ENCODE measurements at places on chromosomes 12 and 14. TPM values are rescaled to one million over a fixed set of nuclear protein-coding genes. Genes with fewer than 3 reads are reported as not detected.

DNA sequence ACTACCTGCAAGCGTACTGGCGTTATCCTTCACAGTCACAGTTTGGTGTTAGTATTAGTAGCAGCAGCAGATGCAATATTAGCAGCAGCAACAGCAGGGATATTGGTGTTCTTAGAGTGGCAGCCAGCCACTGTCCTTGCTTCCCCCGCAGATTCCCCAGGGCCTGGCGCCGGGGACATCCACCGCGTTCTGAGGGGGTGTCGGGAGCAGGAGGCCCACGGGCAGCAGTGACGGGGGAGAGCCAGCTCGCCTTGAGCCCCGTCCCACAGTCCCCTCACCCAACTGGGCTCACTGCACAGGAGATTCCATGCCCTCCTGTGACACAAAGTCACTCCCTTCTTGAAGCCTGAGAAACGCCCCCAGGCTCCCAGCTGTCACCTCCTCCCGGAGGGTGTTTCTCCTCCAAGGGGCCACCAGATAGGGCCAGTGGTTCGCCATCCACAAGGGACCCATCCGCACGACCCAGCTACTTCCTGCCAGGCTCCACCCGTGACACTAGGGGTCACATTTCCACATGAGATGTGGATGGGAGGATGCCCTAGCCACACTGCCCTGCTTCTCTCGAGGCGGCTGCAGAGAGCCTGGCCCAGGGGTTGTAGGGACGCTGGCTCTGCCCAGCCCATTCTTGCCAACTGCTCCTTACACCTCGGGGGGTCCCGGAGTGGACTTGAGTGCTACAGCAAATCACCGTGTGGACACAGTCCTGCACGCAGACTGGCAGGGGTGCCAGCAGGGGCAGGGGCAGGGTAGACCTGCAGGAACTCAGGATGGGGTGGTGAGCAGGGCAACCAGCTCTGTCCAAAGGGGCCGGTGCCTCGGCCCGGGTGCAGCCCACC is 123.1 kb downstream of the PIWIL1 start:
- no peak for ATAC-seq

DNA sequence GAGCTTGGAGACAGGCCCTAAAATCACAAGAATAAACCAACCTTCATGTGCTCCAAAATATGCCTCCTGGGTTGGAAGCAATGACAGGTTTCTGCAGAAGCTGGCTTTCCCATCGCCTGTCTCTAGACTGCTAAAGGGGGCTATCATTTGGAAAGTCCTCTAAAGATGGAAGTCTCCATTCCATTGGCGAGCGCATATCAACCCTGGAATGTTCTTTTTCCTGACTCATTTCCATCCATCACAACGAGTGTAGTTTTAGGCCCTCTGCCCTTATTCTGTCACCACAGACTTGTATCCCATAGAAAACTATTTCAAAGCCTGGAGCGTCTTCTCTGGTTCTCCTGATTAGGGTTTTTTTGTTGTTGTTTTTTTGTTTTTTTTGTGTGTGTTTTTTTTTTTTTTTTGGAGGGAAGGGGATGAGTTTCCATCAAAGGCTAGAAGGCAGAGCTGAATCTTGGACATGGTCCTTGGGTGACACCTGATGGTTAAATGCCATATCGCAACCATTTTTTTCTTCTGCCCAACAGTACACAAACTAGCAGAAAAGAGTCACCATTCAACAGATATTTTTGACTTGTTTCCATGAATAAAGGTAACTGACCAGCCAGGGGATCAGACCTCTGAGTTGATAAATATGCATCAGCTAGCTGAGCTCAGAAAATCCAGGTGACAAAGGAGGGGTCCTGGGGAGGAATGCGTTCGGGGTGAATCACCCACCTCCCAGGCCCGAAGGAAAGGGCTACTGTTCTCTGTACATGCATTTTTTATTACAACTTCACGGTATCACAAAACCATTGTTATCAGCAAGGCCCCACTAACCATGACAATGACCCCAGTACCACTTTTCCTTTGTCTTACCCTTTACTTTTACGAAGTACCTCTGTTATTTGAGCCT is 40.5 kb downstream of the KCNA5 start:
- ATAC-seq: no peak

- ATAC-seq: no peak
These were observed 683 bp downstream of the CIPC start for GRCh38 chr14:77098529-77099353.

- ATAC-seq: no peak
These were observed 733.6 kb upstream of the TMEM132C start for GRCh38 chr12:127533353-127533752.

GRCh38 chr12:52401926-52402325 is 4.2 kb downstream of the KRT82 start:
- ATAC-seq: no peak

- no peak for ATAC-seq
These were observed 26.2 kb upstream of the TSPAN11 start for GRCh38 chr12:30900351-30900750.

- ATAC-seq: no peak
These were observed 603.3 kb upstream of the FLRT2 start for GRCh38 chr14:84926656-84927055.

DNA sequence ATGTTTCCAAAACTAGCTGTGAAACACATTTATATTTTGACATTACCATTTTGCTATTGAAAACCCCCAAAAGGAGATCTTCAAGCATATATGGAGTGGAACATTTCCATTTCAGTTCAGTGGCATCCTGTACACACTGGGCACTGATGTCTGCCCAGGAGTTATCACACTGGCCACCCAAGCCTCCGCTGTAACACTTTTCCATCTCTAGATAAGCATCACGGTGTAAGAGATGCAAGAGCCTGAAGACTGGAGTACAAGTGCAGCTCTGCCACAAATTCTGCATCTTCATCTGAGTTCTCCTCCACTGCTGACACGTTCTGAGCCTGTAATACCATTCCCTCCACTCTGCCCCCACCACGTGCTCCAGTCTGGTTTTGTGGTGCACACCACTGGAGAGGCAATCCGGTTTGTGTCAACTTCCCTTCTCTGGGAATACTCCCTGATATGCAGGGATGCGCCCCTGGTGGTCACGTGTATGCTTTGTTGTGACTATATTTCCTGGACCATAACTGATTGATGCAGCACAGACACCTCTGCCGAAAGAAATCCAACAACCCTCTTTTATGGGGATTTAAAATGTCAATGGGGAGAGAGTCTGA is 12.7 kb downstream of the SPTLC2 start:
- ATAC-seq: no peak

GRCh38 chr14:94594441-94594840 is 13.2 kb downstream of the SERPINA5 start:
- ATAC-seq: no peak

DNA sequence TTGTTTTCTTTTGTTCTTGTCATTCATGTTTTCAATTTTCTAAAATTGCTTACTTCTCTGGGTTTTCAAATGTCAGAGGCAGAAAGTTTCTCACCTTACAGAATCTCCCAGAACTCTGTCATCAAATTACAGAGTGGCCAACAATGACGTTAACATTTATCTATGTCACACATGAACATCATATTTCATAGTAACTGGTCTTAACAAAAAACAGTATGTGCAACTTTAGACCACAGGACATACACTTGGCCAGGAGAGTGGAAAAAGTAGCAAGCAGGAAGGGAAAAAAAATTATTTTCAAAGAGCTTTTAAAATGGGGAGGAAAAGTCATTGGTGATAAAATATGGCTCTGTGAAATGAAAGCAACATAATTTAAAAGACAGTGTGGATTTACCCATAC is 426.5 kb downstream of the MED13L start:
- no peak for ATAC-seq

GRCh38 chr12:71760471-71760870 is 5.8 kb downstream of the RAB21 start:
- no peak for ATAC-seq

DNA sequence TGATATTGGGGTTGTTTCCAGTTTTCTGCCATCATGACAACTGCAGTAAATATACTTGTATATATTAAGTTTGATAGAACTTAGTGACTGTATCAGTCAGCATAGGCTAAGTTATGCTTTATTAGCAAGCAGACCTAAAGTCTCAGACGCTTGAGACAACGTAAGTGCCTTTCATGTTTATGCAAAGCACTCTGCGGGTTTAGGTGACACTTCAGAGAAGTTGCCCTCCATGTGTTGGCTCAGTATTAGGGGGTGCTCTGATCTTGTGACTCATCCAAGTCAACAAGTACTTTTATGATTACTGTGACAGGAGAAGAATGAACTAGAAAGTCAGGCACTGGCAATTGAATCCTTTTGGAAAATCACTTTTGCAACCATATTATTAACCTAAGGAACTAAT is 13.3 kb upstream of the OTOGL start:
- ATAC-seq: no peak

GRCh38 chr12:43132291-43132690 is 419.7 kb downstream of the ADAMTS20 start:
- no peak for ATAC-seq

GRCh38 chr14:31336646-31337045 is 83.7 kb downstream of the HEATR5A start:
- ATAC-seq: no peak

GRCh38 chr14:76729953-76730505 is 31.2 kb upstream of the VASH1 start:
- no peak for ATAC-seq

DNA sequence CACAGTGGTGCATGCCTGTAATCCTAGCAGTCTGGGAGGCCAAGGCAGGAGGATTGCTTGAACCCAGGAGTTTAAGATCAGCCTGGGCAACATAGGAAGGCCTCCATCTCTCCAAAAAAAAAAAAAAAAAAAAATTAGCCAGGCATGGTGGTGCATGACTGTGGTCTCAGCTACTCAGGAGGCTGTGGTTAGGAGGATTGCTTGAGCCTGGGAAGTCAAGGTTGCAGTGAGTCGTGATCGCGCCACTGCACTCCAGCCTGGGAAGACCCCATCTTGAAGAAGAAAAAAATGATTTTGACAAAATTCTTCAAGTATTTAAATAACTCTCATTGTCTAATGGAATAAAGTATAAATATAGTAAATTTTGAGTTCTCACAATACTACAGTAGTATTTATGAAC is 219.2 kb upstream of the SSTR1 start:
- no peak for ATAC-seq

DNA sequence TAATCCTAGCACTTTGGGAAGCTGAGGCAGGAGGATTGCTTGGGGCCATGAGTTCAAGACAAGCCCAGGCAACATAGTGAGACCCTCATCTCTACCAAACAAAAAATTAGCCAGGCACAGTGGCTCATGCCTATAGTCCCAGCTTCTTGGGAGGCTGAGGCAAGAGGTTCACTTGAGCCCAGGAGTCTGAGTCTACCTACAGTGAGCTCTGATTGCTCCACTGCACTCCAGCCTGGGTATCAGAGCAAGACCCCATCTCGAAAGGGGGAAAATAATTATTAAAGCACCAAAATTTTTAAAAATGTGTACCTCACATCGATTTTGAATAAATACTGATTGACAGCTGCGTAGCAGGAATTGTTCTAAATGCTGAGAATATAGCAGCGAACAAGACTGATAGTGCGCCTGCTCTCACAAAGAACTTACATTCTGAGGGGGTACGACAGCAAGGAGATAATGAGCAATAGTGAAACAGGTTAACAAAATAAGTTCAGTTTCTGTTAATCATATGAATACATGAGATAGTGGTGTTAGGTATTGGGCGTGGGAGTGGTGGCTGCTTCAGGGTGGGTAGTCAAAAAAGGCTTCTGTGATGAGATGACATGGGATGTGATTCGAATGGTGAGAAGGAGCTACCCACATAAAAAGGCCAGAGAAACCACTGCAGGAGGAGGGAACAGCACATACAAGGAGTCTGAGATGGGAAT is 19.6 kb downstream of the HCFC2 start:
- peak; percentile 98 for ATAC-seq

DNA sequence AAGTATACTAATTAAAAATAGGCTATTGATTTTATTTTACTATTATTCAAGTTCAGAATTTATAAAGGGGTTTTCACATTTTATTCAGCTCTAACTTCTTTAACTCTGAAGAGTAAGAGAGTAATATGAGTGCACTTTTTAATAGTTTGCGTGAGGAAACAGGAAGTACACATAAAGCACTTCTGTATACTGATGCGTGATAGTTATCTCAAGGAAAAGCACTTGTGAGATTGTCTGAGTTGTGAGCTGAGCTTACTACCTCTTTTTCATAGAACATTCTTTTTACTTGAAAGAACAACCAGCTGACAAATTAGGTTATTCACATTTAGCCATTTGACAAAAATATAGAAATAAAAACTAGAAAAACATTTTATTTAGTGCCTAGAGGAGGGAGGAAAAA is 1.9 kb downstream of the RAD51AP1 start:
- ATAC-seq: no peak

- no peak for ATAC-seq
These were observed 41.7 kb downstream of the PPP1R13B start for GRCh38 chr14:103805708-103806107.

- ATAC-seq: no peak
These were observed 141.0 kb downstream of the MSRB3 start for GRCh38 chr12:65419284-65420072.

DNA sequence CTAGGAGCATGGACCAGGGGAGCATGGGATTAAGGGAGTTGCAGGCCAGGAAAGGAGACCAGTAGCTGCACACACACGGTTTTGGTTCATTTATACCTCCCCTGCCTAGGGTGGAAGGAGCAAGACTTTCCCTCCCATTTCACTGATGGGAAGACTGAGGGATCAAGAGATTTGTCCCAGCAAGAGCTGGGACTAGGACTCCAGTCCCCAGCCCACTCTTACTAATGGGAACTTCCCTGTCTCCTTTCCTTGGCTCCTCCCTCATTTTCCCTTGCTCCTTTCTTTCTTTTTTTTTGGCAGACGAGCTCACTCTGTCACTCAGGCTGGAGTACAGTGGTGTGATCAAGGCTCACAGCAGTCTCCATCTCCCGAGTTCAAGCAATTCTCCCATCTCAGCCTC is 13.0 kb downstream of the SCNN1A start:
- ATAC-seq: no peak

DNA sequence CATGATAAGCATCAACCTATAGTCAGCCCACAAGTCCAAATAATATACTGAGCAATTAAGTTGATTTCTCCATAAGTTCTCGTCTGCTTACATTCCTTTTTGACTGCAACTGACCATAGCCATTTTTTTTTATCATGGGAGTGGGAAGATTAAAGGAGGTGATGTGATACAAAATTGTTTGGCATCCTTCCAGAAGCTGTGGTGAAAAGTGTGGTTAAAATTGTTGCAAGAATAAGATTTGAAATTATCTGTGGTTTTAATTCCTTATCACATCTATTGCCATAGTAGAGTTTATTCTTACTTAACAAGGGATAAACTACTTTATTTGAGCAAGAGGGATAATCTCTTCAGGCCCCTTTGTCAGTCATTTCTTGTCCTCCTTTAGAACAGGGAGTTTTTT is 50.7 kb downstream of the LIN52 start:
- ATAC-seq: no peak

GRCh38 chr12:64825143-64826021 is 935 bp downstream of the TBC1D30 start:
- ATAC-seq: peak; percentile 37

GRCh38 chr14:71668186-71668912 is 263.9 kb upstream of the RGS6 start:
- no peak for ATAC-seq

The RNASE7 gene
- not detected for total RNA-seq

The IL26 gene
- total RNA-seq: 8.0 TPM

The RHEBL1 gene
- 19.3 TPM for total RNA-seq

The SYCP3 gene
- total RNA-seq: 0.30 TPM

The TGM1 gene
- 16.1 TPM for total RNA-seq

The STAB2 gene
- not detected for total RNA-seq

The MARK3 gene
- total RNA-seq: 61.2 TPM

The TTC8 gene
- 2.9 TPM for total RNA-seq

The LRRC9 gene
- not detected for total RNA-seq
